Stimulated activated CD4-positive, alpha-beta T cell treated with anti-CD3 and anti-CD28 coated beads, Interleukin-15, amount 100 ng/mL, for 1 hour (primary cell): ENCODE measurements at places on chromosomes 2 and 18.

GRCh38 chr2:109636317-109636716 lies 22.2 kb downstream of the SOWAHC start:
- DNase-seq: no peak

- DNase-seq: no peak
Observed at GRCh38 chr18:35050705-35051195, 9.5 kb downstream of the MAPRE2 start.

GRCh38 chr2:117967977-117968718 lies 45.7 kb downstream of the CCDC93 start:
- DNase-seq: no peak

- DNase-seq: no peak
Observed at GRCh38 chr2:131153529-131153928, 48.4 kb downstream of the PLEKHB2 start.

DNA sequence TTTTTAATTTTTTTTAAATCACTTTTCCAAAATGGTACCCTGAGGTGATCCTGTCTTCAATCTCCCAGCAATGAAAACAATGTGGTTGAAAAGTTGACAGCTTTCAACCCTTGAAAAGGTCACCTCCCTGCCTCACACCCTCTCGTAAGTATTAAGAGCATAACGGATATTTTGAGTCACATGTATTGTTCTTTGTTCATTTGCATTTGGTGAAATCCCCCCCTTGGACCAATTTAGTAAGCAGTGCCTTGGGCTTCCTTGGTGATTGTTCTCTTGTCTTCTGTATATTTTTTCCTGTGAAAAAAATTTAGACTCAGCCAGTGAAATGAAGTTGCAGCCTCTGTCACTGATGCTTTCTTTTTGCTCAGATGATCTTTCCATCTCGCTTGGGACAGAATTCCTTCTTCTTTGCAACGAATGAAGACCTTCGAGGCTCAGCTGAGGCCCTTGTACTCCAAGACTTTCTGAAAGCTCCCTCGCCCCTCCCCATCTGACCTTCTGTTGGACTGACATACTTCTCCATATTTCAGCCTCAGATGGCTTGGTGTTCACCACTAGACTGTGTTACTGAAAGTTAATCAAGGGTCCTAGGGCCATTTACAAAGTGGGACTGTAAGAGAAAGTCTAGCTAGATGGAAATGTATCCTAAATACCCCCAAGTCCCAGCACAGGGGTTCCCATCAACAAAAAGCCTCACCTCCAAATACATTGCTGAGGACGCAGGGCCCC lies 158.4 kb downstream of the BCL2 start:
- DNase-seq: no peak

- no peak for DNase-seq
Observed at GRCh38 chr18:56245866-56246580, 392.4 kb downstream of the TXNL1 start.
